ENCODE measurements at places on chromosomes 5 and 9.

GRCh38 chr9:87498046-87498810 lies 561 bp downstream of the DAPK1 start:
- DNase-seq: no peak

DNA sequence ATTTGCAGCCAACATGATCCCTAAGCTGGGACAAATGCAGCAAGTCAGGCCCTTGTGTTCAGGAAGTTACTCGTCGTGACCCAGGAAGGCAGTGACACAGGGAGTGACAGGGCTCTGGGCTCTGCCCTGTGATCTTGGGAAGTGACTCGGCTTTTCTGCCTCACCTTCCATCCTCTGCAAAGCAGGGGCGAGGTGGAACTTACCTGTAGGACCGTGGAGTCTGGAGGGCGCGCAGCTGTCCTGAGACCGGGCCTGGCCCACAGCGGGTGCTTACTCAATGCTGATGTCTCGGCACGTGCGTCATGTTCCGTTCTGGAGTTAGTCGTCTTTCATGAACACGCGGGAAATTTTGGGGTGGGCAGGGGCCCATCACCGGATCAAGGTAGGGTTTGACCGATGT lies 22.8 kb upstream of the LPCAT1 start:
- DNase-seq: no peak

- no peak for DNase-seq
Observed at GRCh38 chr5:73435759-73436534, 12.6 kb downstream of the FOXD1 start.

GRCh38 chr5:75640826-75641225 lies 29.6 kb downstream of the ANKDD1B start:
- DNase-seq: no peak

DNA sequence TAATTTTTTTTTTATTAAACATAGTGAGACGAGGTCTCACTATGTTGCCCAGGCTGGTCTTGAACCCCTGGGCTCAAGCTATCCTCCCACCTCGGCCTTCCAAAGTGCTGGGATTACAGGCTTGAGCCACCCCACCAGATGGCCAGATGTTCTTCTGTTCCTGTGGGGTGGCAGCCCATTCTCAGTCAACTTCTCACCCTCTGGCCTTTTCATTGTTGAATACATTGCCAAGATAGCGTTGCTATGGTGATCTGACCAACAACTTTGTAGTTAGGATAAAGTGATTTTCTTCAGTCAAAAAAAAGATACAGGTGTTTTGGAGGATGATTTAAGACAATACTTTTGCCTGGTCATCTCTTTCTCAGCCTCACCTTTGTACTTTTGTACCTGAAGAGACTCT lies 109.1 kb downstream of the EGFLAM start:
- DNase-seq: peak; percentile 18

- peak; percentile 58 for DNase-seq
Observed at GRCh38 chr9:132409828-132410528, at the start of gene CFAP77. Gene CFAP77, plus strand, starts transcription at chr9:132410211. Its CDS starts 61 bp downstream, at chr9:132410272.

GRCh38 chr5:54384356-54384933 lies 71.1 kb upstream of the HSPB3 start:
- DNase-seq: no peak

Data from RPMI7951 (cell line).